ENCODE measurements at places on chromosomes 7 and 10.

DNA sequence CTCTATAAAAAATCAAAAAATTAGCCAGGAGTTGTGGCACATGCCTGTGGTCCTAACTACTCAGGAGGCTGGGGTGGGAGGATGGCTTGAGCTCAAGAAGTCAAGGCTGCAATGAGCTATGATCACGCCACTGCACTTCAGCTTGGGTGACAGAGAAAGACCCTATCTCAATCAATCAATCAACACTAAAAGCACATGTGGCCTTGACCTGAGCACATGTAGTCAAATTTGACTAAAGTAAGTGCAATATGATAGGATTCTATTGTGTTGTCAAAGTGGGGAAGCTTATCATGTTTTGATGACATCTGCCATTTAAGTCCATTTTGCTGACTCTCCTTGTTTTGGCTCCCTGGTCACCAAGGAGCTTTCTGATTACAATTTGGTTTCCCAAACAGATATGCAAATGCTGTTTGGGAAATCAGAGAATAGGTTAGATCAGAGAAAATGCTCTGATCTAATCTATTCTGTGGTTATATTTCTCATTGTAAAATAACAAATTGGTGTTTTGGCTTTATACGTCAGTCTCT lies 43.8 kb upstream of the ATOH7 start:
- DNase-seq: no peak

GRCh38 chr10:132592790-132593383 lies 55.3 kb downstream of the INPP5A start:
- no peak for DNase-seq

DNA sequence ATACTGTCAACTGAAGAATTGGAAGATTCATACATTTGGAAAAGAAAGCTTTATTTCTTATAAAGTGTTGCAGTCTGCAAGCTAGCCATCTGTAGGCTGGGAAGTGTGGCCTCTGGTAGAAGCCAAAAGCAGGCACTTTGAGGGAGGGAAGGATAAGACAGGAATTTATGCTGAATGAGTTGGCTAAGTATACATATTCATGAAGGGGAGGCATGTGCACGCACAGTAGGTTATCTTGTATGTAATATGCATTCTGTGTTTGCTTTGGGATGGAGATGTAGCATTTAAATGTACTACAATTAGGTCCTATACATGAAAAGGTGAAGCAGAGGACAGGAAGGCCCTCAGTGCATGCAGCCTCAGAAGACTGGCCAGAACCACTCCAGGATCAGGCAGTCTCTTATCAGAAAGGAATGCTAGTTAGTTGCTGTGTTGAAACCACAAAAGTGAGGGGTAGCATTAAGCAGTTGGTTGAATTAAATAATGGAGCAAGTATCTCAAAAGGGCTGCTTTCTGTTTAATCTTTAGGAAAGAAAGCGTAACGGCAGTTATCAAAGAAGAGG lies 40.9 kb downstream of the MYO3A start:
- no peak for DNase-seq

DNA sequence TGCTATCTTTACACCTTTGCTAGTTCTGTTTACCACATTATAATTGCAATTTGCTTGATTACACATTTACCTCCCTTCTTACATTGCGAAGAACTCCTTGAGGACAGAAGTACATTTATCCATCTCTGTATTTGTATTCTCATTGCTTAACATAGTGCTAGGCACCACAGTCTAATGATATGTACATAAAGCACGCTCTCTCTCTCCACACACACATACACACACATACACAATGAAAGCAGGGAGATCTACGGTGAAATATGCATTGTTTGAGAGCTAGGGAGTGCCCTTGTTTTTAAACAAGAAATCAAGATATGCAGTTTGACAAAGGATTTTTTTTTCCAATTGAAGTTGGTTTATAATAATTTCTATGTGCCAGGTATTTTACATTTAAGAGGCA lies 148.7 kb downstream of the BMPER start:
- no peak for DNase-seq

GRCh38 chr10:18214691-18215563 lies 74.7 kb downstream of the CACNB2 start:
- no peak for DNase-seq

GRCh38 chr7:105734233-105734632 lies 142.2 kb downstream of the ATXN7L1 start:
- DNase-seq: no peak

- no peak for DNase-seq
Observed at GRCh38 chr10:15335508-15335907, 35.6 kb downstream of the FAM171A1 start.

DNA sequence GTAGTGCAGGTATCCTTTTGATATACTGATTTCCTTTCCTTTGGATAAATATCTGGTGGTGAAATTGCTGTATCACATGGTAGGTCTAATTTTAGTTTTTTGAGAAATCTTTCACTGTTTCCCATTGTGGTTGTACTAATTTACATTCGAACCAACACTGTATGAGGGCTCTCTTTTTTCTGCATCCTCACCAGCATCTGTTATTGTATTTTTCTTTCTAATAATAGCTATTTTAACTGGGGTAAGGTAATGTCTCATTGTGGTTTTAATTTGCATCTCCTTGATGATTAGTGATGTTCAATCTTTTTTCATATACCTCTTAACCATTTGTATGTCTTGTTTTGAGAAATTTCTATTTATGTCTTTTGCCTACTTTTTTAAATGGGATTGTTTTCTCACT lies 335.4 kb upstream of the MTPN start:
- DNase-seq: no peak

- DNase-seq: no peak
Observed at GRCh38 chr7:29102558-29103151, 43.7 kb downstream of the CPVL start.

- DNase-seq: no peak
Observed at GRCh38 chr10:22737587-22737986, 23.2 kb upstream of the PIP4K2A start.

DNA sequence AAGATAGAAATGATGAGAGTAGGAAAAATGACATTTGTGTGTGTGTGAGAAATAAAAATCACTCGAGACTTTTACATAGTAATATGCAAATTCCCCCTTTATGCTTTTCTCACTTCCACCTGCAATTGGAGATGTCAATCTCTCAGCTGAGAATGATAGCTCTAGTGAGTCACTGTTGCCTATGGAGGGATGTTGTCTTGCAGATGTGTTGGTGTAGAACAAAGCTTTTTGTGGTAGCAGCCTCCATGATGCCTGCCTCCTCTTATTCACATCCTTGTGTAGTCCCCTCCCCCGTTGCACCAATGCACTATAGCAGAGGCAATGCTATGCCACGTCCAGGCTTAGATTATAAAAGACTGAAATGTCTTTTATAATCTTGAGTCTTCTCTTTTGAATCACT lies 33.8 kb downstream of the SPAG6 start:
- no peak for DNase-seq

GRCh38 chr7:157813053-157813452 lies 476.2 kb downstream of the DNAJB6 start:
- DNase-seq: no peak

DNA sequence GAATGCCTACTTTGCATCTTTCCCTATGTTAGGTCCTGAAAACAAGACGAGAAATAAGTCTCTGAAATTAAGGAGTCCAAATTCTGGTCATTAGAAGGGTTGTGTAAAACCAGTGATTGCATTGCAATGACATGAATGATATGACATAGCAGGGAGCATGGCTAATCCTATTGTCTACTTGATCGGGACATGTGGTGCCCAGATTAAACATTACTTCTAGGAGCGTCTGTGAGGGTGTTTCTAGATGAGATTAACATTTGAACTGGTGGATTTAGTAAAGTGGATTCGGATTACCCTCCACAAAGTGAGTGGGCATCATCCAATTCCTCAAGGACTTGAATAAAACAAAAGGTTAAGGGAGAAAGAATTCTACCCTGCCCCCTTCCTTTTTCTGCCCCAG lies 434.9 kb upstream of the KLF6 start:
- DNase-seq: no peak

GRCh38 chr7:101591504-101591903 lies 37.6 kb downstream of the MYL10 start:
- DNase-seq: no peak

DNA sequence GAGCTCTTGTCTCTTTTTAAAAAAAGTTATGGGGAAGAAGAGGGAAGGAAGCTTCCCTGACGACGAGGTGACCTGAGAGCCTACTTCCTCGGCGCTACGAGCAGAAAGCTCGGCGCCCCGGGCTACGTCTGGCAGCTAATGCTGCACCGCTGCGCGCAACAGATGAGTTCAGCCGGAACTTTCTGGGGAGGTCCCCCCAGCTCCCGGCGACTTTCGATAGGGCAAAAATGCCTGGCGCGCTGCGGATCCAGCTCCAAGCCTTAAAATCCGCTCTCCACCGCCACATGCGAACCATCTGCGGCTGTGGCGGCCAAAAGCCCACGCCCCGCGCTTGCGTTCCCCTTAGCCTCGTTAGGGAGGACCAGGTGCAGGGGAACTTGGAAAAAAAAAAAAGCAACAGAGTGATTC lies 621 bp downstream of the P4HA1 start:
- no peak for DNase-seq

GRCh38 chr10:124245806-124246440 lies 152.5 kb upstream of the CHST15 start:
- no peak for DNase-seq

DNA sequence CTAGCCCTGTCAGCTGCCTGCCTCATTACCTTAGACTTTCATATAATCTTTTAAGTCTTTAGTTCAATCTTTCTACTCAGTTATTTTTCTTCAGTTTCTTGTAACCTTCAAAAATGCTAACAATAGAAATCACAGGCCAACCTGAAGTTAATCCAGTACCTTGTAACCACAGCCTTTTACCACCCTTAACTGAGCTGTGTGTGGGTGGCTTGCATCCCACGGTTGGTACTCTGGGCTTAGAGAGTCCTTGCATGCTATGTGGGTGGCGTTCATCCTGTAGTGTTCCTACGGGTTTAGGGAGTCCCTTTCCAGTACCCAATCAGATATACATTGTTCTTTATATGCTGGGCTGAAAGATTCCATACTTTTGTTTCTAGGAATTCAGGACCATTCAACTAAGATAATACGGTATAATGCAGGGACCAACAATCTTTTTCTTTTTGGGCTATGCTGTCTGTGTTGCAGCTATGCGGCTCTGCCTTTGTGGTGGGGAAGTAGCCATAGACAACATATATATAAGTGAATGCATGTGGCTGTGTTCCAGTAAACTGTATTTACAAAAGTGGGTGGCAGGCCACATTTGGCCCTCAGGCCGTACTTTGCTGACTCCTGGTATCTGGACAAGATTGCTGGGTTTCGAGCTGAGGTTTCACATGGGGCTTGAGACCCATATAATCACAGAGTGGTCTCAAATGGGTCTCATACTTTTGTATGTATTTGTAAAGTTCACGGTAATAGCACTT lies 280.8 kb upstream of the LRGUK start:
- no peak for DNase-seq

GRCh38 chr7:48074204-48074654 lies 14.8 kb upstream of the UPP1 start:
- no peak for DNase-seq

DNA sequence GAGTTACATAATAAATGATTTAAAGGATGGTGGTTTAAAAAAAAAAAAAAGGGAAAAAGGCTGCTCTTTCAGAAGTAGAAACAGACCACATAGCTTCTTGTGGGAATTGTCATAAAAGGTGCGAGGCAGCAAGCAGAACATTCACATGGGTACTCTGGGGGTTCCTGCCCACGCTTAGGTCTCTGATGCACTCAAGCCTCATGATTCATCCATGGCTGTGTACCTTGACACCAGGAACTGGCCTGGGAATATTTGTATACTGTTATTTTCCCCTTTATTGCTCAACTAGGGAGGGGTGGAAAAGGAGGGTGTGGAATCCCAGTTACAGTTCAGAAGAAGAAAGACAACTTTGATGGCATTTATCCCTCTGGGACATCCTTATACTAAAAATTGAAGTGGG lies 4.0 kb downstream of the PON2 start:
- no peak for DNase-seq

DNA sequence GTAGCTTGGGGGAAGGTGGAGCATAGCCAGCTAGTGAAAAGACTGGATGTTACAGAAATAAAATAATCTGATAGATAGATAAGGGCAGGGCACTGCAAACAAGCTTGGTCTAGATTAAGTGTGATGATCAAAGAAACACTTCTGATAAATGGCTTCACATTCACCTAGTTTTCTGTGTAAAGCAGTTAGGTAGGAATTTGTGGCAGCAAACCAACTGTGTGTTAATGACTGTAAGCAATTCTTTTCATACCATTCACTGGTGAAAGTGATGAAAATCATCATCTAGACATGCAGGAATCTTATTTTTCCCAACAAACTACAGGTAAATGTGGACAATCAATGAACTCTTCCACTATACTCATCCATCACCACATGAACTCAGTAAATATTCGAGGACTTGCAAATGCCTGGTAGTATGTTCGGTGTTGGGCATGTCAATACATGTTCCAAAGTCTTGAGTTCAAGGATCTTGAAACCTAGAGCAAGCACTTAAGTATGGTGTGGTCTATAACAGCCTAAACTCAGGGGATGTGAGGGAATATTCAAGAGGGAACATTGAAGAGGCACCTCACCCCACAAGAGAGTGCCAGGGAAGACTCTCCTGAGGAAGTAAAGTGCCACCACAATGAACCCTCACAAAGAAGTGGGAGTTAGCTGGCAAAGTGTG lies 20.5 kb downstream of the PON3 start:
- DNase-seq: no peak

DNA sequence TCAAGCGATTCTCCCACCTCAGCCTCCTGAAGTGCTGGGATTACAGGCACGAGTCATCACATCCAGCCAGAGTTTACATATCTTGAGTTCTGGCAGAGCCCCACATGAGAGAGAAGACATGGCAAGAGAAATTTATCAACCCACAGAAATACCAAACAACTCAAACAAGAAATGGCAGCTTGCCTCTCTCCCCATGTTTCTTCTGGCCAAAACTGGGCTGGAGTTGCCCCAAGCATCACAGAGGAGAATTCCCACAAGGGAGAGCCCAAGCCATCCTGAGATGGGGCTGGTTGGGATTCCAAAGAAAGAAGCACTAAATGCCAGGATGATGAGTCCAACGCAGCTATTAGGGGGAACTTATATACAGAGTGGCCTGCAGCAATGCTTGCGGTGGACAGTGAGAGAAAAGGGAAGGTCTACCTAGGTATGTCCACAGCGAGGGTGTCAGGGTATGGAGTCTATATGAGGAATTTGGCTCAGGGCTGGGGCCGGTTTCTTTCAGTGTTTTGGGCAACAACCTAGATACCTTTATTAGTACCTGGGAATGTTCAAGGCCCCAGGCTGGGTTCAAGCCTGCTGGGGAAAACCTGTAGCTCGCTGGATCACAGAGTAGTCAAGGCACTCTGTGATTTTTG lies 14.5 kb upstream of the PAX4 start:
- no peak for DNase-seq

All from HS-27A (cell line).